ENCODE measurements at places on chromosomes 2 and 18.
A peak's percentile ranks its signal among the peaks of the same experiment; 100 is the strongest.

DNA sequence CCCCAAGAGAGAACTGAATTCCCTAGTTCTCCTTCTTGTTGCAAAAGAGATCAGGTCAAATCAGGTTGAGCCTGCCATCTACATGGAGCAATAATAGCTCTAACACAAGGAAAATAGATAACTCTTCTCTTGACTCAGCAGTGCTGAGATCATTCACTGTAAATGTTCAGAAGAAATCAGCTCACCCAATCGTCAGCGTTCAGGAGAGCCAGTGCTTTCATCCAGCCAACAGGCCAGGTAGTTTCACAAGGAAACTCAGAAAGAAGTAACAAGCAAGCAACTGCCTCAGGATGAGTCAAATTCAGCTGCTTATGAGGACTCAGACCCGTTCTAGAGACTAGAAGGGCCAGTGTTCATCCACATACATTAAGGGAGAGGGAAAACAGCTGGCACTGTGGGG lies 5.9 kb downstream of the LMAN2L start:
- no peak for DNase-seq

- DNase-seq, result no peak
These were observed 2.2 kb downstream of the IL36RN start for GRCh38 chr2:113061241-113061640.

DNA sequence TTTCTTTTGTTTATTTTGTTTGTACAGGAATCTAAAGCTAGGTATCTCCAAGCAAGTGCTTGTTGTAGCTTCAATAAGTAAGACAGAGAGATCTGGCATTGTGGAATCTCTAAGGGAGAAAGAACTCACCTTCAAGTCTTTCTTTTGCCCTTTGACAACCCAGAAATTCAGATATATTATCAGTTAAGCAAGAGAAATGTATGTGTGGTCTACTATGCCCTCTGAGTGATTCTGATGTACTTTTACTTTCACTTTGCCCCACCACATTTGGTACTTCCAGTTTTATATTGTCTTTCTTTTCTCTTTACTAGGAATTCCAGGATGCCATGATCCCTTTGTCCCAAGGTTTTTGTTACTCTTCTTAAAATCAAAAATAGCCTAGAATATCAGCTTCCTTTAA lies 259.6 kb upstream of the PIK3C3 start:
- DNase-seq, result peak; percentile 0

DNA sequence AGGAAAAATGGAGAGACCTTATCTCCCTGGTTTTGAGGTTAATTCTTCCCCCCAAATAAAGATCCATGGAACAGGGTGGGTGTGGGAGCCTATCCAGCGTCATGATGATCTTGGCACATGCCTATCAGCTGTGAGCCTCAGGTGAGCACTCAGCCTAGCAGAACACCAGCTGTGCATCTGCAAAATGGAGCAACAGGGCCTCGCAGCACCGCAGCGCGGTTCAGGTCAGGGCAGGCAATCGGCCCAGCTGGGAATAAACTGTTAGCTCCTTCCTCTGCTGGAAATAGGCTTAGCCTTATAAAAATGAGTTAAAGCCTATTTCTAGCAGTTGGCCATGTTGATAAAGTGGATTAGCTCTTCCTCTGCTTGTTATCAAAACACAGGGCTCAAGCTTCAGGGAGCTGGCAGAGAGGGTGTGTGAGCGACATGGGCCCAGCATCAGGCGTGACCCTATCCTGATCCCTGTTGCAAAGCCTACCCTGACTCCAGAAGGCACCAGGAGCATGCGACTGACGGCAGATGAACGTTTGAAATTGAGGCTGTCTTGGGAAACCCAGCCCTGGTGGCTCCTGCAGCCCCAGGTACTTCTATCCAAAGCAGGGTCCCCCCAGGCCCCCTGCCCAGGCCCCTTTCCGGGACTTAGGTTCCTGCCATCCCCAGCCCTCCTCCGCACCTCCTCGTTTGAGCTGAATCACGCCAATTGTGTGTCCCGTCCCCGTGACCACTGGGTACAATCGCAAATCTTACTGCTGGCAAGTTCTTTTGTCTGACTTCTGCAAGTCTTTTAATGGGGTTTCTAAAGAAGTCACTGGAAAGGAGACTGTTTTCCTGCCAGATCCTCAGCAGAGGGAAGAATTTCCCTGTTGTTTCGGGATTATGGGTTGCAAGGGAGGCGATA lies 35.4 kb downstream of the ARHGEF4 start:
- no peak for DNase-seq

DNA sequence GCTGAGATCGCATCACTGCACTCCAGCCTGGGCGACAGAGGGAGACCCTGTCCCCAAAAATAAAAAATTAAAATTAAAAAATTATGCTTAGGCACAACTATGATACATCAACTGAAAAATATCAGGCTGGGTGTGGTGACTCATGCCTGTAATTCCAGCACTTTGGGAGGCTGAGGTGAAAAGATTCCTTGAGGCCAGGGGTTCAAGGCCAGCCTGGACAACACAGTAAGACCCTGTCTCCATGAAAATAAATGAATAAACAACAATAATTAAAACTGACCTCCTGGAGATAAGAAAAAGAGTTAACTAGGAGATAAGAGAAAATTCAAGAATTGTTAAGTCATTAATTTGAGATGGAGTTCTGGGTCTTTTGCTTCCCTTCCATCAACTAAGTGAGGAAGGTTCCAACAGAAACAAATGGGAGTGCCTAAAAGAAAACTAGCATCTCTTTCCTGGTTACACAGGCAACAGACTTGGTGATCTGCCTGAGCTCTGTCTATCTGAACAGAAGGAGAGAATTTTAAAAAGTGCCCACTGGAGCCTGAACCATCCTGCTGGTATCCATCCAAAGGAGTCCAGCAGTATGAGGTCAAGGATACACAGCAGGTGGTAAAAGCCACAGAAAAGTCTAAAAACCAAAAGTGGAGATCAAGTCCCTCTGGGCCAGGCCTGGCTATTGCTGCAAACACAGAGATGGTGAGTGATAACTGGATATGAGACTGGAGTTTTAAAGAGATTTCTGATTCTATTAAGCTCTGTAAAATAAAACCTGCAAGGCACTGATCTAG lies 8.8 kb downstream of the PPM1G start:
- DNase-seq, result peak; percentile 22

GRCh38 chr2:30296496-30296895 lies 65.2 kb downstream of the LBH start:
- DNase-seq, result no peak

DNA sequence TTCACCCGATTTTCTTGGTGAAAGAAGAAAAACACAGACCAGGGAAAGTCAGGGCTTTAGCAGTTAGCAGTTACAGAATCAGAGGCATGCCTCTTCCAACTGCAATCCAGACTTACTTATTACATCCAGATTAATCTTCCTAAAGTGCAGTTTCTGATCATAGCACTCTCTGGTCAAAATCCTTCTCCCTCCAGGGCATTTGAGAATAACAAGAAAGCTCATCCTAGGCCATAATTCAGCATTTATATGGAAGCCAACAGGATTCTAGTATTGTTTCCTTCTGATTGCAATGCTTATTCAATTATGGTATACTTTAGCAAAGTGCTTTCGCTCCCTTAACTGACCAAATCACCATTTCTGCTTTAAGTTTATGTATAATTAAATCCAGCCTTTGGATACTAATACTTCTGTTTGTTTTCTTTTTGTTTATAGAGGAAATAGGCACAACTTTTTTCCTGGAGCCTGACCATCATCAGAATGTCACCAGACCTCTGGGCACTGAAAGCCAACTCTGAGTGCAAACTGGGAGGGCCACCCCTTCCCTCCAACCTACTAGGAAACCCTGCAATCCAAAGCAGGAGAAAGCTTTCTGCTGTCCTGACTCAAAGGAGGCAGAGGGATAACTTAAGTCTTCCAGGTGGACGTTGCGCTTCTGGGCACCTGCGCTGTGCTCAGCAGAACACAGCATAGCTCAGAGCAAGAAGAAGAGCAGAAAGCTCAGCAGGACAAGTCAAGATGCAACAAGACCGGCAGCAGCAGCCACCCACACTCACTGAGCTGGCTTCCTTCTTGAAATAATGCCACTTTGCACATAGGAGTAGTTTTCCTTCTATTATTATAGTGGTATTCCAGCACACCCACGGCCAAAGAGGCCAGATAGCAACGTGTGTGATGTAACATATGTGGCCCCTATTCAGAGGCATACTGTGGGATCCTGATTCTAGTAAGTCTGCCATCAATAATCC lies 99.3 kb downstream of the STK39 start:
- DNase-seq, result no peak

GRCh38 chr2:71669628-71670429 lies 216.5 kb downstream of the DYSF start:
- DNase-seq, result no peak

- DNase-seq, result no peak
These were observed 3.5 kb downstream of the CYP27C1 start for GRCh38 chr2:127216593-127216992.

All from EL (cell line).